ENCODE measurements at places on chromosomes 11 and 22. TPM values are rescaled to one million over a fixed set of nuclear protein-coding genes. Genes with fewer than 3 reads are reported as not detected.

CLNS1A gene
- total RNA-seq: 71.7 TPM

NAALADL1 gene
- 3.5 TPM for total RNA-seq

TENM4 gene
- total RNA-seq: 3.4 TPM

CYP2D6 gene
- total RNA-seq: 0.35 TPM

DNA sequence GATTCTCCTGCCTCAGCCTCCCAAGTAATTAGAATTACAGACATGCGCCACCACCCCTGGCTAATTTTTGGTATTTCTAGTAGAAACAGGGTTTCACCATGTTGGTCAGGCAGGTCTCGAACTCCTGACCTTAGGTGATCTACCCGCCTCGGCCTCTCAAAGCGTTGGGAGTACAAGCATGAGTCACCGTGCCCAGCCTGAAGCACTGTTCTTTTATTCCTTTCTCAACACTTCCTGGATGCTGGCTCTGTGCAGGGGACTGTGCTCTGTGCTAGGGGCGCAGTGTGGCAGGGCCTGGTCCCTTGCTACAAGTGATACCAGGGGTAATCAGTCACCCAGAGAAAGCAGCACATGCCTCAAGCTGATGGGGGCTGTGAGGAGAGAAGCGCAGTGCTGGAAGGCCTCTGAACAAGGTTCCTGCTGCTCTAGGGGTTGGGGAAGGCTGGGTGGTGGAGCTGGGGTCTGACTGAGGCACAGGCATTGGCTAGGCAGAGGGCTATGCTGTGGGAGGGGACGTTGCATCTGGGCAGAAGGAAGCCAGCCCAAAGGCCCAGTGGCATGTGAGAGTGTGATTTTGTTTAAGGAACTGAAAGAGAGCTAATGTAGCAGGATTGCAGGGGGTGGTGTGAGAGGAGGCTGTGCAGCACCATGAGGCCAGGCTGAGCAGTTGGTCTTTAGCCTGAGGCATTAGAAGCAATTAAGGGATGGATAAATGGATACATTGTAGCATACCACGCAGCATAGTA is 42.5 kb downstream of the CABIN1 start:
- DNase-seq: peak; percentile 57

DNA sequence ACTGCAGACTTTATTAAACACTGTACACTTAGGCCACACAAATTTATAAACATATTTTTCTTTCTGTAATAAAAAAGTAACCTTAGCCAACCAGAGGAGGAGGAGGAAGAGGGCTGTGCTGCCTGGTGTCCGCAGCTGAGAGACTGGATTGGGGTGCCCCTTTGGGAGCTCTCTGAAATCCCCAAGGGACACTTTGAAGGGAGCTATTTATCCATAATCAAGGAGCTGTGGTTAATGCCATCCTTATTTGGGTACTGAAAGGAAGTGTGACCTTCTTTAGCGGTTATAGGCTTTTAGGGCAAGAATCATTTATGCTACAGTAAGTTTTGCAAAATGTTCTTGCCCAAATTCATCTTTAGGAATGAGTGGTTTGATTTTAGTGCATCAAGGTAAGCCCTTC is 125.8 kb downstream of the RASSF10 start:
- no peak for DNase-seq

- no peak for DNase-seq
These were observed 2.3 kb downstream of the CABP7 start for GRCh38 chr22:29722151-29722550.

DNA sequence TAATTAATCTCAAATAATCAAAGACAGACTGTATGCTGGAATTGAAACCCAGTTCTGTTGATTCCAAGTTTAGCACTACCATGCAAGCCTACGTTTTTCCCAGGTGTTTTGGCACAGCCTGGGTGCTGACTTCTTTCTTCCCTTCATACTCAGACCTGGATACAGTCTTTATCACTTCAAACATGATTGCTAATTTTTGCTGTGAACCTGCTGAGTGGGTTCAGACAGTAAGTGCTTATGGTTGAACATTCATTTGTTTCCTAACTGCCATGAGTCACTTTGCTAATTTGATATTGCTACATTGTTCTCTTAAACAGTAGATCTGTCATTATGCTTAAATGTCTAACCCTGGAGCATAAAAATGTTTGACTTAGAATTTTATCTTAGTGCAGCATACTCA is 12.2 kb downstream of the PAAF1 start:
- no peak for DNase-seq

DNA sequence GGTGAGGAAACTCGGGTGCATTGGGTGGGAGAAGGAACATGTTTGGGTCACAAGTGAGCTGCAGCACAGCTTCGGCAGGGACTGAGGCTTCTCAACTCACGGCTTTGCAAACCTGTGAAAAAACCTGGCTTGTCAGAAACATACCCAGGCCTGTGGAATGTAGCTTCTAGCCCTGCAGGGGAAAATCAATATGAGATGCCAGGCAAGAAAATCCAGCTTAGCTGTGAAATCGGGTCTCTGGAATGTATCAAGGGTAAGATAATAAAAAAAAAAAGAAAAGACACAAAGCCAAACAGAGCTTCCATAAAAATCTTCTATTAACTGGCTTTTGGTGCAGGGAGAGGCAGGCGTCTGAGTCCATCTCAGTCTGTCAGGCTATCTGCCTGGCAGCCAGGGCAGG is 28.5 kb downstream of the UQCR10 start:
- no peak for DNase-seq

DNA sequence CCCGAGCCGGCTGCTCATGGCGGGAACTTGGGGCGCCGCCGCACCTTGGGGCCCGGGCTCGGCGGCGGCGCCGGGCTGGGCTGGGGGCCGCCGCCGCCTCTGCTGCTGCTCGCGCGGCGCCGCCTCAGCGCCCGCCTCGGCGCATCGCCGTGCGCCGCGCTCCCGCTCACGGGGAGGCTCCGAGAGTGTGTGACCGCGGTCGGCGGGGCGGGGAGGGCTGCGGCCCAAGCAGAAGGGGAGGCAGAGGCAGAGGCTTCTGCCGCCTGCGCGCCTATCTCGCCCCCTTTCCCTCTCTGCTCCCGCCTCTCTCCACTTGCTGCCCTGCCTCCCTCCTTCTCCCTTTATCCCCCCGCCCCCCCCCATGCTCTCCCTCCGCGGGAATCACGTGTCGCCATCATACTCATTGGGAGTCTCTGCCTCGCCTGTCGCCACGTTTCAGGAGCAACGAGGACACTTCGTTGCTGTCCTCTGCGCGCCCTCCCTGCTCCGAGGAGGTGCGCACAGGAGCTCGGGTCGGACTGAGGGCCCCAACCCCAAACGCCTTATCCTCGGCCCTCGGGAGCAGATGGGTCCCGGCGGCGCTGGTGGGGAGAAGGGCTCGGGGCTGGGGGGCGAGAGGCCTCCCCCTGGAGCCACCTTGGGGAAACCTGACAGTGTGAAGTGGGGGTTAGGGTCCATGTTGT is at the start of gene GUCY1A2:
Gene GUCY1A2, minus strand, starts transcription at position 258 of the 683 bp plus-strand sequence. CDS start 421 bp downstream, outside the sequence.
- peak; percentile 71 for DNase-seq

DNA sequence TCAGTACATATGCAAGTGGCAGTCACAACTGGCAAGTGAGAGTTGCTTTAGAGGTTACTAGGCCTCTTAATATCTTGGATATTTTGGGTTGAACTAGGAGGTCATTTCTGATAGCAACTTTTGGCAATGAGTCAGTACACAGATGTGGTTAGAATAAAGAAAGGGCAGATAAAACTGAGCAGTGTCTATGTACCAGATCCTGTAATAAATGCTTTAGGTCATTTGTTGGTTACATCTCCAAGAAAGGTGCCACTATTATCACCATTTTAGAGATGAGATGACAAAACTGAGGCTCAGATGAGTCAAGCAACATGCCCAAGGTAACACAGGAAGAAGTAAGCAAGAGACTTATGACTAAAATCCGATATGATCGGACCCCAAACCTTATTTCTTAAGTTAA is 25.0 kb downstream of the MAML2 start:
- no peak for DNase-seq

GRCh38 chr11:9251311-9251710 is 13.8 kb downstream of the DENND5A start:
- no peak for DNase-seq

DNA sequence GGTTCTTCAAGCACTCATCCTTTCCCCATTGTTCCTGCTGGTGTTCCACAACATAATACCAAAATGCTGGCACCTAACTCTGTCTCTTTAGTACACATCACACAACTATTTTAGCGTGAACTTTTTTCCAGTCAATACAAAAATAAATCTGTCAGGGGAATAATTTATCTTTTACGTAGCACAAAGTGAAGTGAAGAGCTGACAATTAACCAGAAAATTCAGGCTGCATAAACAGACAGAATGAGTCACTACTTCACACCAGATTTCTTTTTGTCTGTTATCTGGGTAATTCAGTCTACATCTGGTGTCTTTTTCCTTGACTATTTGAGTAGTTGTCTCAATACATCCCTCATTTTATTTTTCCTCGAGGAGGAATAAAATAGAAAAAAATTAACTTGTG is 7.9 kb upstream of the ETS1 start:
- no peak for DNase-seq

DNA sequence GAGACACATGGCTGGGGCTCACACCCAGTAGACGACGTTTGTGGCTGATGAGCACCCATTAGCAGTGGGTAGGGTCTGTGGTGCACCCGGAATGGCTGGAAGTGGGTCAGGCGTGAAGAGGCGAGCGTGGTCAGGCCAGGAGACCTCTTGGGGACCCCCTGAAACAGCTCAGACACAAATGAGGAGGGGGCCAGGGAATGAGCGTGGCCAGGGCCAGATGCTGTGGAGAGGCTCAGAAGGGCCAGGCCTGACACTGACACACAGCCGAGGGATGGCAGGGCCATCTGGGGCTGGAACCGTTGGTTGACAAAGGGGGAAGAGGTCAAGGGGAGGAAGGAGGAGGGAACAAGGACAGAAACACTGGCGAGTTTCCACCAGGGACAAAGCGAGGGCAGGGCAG is 162.8 kb downstream of the SHANK2 start:
- DNase-seq: no peak

GRCh38 chr11:9139628-9140357 is 48.4 kb upstream of the SCUBE2 start:
- no peak for DNase-seq

- DNase-seq: no peak
These were observed 39.4 kb downstream of the CYP2R1 start for GRCh38 chr11:14852571-14853177.

DNA sequence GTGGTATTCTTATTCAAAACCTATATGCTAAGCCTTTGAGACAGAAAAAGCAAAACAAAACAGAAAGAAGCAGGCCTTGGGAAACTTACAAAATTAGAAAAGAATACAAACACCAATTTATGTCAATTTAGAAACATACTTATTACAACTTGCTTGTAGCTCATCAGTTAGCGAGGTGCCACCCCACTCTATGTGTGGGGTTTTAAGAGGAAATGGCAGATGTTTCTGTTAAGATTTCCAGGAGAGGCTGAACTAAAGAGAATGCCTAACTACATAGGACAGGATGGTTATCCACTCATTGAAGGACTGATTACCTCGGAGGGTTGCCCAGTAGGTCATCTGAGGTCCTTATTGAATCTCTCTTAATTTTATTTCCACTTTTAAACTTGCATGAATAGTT is 302.0 kb downstream of the ETS1 start:
- DNase-seq: no peak

DNA sequence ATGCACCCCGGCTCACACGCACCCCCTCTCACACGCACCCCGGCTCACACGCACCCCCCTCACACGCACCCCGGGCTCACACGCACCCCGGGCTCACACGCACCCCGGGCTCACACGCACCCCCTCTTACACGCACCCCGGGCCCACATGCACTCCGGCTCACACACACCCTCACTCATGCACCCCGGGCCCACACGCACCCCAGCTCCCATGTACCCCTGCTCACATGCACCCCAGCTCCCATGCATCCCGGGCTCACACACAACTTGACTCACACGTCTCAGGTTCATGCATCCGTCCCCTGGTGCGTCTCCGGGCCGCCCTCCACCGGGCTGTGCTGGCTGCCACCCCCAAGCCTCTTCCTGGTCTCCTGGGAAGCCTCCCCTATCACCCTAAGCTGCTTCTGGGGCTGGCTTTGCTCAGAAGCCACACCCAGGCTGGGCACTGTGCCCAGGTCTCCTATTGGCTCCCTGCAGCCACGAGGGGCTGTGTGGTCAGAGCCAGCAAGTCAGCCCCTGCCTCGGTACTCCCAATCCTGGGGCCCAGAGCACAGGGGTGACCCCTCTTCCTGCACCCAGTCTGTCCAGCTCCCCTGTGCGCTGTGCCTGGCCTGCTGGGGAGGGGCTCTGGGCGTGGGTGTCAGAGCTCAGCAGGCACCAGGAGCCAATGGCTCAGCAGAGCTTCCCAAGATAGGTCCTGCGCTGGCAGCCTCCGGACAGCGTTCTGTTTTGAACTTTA is 16.9 kb downstream of the TSPAN4 start:
- DNase-seq: no peak

DNA sequence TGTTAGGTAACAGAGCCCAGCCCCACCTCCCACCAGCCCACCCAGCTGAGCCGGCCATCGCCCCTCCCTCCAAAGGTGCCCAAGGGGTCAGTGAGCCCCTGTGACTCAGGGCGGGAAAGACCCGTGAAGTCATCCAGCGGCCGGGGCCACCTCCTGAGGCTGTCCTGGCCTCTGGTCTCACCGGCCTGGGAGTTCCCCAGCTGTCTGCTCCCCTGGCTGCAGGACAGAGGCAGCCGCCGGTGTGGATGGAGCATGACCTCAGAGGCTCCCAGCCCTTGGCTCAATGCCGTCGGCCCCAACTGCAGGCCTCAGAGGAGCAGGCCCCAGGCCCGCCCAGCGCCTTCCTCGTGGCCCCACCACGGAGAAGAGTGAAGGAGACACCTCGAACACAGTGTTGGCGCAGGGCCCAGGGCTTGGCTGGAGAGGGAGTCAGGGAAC is 28.7 kb downstream of the RPL3 start:
- DNase-seq: no peak

Data from cardiac septum (tissue), 1 donor.